ENCODE measurements at places on chromosomes 6 and 20.

DNA sequence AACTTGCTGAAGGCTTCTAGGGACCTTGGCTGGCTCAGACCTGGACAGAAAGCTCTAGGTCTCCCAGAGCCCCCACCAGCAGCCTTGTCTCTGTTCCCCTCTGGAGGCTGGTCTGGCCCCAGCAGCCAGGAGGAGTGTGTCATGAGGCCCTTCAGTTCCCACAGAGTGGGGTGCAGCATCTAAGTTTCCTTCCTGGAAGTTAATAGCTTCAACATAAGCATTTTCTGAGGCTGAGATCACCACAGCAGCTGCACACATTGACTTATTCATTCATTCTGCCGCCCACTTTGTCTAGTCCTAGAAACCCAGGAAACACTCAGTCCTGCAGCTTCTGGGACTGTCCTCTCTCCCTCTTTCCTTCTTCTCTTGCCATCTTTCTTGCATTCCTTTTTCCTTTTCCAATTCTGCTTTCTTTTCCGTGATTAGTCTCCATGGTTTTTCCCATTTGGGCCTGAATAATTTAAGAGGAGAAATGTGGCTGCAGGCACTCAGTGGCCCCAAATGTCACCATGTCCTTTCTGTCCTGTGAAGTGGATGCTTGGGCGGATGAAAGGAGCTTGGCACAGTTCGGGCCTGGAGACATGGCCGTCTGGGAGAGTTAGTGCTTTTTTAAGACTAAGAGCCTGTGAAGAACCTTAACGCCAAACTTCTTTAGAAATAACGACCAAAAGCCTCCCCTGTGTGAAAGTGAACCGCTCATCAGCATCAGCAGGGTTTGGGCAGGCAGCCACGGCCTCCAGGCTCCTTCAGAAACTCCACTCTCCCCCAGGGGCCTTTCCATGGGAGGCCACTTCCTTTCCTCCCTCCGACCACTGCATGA is 31.0 kb upstream of the PCMTD2 start:
- peak; percentile 61 for DNase-seq

DNA sequence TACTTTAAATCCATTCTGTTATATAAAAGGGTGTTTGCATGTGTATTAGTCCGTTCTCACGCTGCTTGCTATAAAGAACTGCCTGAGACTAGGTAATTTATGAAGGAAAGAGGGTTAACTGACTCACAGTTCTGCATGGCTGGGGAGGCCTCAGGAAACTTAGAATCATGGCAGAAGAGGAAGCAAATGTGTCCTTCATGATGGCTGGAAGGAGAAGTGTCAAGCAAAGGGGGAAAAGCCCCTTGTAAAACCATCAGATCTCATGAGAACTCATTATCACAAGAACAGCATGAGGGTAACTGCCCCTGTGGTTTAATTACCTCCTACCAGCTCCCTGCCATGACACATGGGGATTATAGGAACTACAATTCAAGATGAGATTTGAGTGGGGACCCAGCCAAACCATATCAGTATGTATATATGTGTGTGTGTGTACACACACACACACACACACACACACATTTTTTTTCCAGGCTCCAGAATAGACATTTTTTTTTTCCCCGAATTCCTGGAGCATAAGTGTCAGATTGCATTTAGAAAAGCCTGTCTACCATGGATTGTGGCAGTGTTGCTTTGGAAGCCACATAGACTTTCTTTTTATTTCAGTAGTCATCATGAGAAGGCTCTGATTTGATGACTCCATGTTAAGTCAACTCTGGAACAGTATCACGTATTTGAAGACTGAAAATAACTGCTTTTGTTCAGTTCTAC is 31.5 kb downstream of the KDM1B start:
- DNase-seq = no peak

GRCh38 chr6:165034271-165034741 is 275.1 kb downstream of the C6orf118 start:
- DNase-seq = no peak

DNA sequence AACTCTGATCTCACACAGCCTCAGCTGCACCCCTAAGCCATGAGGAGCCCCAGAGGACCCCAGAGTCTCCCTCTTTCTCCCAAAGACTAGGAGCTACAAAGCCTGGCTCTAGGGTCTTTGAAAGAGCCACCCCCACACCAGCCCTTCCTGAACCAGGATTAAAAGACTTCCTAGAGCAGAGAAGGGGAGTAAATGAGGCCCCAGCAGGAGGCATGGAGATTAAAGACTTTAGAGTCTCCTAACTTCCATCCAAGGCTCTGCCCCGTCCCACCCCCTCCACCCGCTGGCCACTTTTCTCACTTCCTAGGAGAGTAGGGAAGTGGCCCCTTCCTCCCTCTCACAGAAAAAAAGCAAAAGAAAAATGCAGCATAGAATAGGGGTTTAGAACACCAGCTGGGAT is 1.7 kb downstream of the PREX1 start:
- no peak for DNase-seq

DNA sequence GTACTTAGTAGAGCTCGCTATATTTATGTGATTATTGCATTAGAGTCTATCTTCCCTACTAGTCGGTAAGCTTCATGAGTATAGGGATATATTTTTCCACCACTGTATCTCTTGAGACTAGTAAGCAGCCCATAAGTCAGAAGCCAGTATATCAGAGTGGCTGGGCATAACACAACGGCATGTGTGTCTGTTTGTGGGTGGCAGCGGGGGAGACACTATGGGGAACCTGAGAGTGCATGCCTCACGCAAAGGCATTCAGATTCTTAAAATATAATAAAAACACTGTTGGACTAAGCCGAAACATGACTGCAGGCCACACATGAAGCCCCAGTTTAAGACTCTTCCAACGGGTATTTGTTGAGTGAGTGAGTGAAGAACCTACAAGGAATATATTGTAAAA is 8.0 kb downstream of the KCNS1 start:
- DNase-seq = no peak

Data from kidney capillary endothelial cell (primary cell).